ENCODE measurements at places on chromosomes 5 and 9. TPM values are rescaled to one million over a fixed set of nuclear protein-coding genes. Genes with fewer than 3 reads are reported as not detected.

The OR1Q1 gene
- not detected for total RNA-seq

DNA sequence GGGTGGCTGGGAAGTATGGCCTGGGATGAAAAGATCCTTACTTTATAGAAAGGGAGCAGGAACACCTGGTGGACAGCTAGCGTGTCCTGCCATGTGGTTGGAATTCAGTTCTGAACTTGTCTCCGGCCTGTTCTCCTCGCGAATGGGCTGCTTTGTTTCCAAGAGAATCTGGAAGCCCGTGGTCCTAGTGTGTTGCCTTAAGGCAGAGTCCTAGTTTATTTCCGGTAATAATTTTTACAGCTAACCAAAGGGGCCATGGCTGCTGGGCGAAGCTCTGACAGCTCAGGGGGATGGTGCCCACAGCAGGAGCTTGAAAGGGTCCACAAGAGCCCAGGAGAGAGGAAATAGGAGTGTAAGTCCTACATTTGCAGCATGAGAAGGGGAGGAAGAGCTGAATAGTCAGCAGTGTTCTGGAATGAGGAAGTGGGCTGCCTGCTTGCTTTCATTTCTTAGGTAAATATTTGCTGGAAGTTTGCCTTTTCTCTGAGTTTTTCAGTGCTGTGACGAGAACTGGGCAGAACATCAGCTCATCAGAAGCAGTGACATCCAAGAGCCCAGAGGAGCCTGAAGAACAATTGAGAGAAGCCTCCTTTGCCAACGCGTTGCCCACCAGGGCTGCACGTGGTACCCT, 13.1 kb upstream of the IGFBPL1 start:
- peak; percentile 32 for DNase-seq

GRCh38 chr5:149153751-149154610, 12.7 kb downstream of the ABLIM3 start:
- no peak for DNase-seq

DNA sequence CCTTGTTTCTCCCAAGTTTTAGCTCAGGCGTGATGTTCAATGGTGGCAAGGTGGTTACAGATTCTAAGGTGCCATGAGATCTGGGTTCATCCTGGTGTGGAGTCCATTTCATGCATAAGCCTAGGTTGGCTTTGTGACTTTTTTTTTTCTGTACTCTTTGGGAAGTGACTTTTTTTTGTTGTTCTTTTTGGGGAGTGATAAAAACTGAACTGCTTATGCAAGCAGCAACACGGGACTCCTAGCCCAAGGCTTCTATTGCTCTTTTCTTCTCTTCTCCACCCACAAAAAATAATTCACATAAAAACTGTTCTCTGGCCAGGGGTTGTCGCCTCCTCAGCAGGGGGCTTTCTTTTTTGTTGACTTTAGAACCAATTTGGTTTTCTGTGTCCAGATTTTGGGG, 15.4 kb downstream of the STC2 start:
- no peak for DNase-seq

The CATSPER3 gene
- 1.3 TPM for total RNA-seq

DNA sequence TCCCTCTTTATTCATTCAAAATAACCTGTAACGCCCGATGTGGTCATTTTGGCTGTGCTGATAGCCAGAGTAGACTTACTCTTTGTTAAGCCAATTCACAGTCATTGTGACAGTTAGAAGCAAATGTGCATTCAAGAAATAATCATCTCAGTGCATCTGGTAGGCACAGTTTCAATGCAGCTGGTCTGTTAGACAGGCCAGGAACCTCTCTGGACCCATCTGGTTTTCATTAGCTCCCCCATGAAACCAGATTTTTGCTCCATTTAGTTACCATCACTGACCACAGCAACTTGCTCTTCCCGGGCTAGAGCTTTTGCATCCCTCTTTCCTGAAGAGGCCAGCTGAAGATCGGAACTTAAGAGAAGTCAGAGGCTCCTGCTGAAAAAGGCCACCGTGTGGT, 284.2 kb downstream of the NSG2 start:
- no peak for DNase-seq

DNA sequence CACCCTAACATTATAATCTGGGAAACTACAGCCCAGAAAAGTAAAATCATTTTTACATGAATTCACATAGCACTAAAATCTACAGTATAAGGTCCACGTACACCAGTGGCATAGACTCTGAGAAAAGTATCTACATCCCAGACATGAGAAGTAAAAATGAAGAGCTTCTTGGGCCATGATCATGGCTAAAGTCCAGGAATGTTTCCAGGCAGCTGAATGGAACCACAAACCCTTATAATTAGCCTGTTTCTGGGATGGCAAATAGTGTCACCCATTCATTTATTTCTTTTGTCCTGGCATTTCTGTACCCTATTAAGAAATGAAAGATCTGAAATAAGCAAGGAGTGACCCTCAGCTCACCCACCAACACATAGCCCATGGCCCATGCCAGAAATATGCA, 217.9 kb downstream of the SPOCK1 start:
- DNase-seq, result no peak

DNA sequence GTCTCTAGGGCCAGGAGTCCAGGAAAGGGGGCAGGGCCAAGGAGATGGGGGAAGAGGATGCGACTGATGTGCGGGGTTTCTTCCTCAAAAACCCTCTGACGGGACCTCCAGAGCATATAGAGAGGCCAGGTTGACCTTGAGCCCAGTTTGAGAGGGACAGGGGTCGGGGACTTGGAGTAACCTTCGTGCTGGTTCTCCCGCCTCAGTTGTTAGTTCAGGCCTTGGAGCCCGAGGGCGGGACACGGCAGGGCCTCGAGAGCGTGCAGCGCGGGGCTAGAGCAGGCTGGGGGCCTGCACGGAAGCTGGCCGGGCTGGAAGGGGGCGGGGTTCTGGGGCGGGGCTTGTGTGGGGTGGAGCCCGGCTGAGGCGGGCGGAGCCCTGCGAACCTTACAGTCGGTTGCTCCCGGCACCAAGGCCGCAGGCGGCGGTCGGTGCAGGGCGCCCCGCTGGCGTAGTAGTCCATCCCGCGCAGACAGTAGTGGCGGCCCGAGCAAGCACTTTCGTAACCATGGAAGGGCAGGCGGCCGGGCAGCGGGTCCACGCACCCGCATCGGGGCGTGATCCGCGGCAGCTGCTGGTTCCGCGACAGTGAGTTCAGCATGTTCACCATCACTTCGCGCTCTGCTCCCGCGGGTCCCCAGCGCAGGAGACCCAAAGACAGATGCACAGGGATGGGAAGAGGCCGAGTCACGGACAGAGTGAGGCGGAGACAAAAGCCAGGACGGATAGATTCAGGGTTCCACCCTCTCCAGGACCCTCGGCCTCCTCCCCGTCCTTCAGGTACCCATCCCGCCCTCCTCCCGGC, 4.0 kb upstream of the MYORG start:
- DNase-seq, result peak; percentile 88

The SEMA5A gene
- total RNA-seq, result 20.3 TPM

DNA sequence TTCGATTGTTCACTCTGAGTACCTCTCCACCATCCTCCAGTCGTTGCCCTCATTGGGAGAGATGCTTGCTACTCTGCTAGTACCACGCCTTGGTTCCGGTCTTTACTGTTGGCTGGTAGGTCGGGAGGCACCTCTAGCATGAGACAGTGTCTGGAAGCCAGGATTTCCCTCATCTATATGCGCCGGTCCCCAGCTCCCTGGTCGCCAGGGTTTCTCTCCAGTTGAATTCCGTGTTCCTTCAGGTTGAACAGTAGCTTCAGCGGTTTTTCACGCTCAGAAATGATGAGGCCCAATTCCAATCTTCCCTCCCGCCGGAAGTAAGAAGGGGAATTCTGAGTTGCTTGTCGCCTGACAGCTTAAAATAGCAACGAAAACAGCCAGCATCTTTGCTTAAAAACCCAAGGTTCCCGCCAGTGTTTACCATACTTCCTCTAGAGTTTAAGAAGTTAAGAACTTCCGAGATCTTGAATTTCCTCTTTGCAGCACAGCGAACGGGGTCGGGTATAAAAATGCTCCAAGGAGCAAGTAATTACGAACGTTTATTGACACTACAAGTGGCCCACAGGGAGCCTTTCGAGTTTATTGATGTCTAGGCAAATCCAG, 1.3 kb upstream of the ST8SIA4 start:
- peak; percentile 30 for DNase-seq

The SOHLH1 gene
- total RNA-seq, result not detected

DNA sequence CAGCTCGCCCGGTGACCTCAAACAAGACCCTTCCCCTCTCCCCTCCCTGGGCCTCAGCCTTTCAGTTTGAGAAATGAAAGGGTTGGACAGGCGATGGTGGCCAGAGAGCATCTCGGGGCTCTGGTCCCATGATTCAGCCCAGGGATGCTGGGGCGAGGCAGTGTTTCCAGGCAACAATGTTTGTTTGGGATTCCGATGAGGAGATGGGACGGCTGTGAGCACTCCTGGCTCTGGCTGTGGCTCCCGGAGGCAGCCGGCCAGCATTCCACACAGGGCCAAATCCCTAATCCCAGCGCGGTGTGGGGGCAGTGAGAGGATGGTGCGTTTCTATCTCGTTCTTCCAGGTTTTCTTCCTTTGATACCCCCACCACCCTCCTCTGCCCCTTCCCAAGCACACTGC, 66.0 kb downstream of the HMCN2 start:
- no peak for DNase-seq

The NOL6 gene
- 20.2 TPM for total RNA-seq

All from mucosa of descending colon (tissue), 3 donors.